PC-3 (cell line): ENCODE measurements at places on chromosomes 2 and 18. TPM values are rescaled to one million over a fixed set of nuclear protein-coding genes. Genes with fewer than 3 reads are reported as not detected.

- DNase-seq, result no peak
These were observed 83.0 kb downstream of the MGAT5 start for GRCh38 chr2:134336921-134337320.

DNA sequence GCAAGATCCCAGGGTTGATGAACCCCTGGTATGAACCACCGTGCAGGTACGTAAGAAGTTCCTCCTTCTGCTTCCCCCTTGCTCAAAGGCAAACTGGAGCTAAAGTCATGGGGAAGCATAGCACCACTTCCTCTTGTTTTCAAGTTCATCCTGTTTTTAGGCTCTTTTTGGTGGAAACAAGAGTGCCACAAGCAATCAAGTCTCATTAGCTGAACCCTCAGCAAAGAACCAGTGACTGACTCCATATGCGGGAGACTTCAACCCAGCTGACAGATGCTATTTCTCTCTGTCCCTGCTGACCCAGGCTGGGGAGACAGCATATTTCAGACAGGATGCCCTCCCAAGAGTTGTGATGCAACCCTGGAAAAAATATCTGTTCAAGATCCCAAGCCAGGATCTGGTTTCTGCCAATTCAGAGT is 47.7 kb downstream of the BCL2 start:
- DNase-seq, result no peak

DNA sequence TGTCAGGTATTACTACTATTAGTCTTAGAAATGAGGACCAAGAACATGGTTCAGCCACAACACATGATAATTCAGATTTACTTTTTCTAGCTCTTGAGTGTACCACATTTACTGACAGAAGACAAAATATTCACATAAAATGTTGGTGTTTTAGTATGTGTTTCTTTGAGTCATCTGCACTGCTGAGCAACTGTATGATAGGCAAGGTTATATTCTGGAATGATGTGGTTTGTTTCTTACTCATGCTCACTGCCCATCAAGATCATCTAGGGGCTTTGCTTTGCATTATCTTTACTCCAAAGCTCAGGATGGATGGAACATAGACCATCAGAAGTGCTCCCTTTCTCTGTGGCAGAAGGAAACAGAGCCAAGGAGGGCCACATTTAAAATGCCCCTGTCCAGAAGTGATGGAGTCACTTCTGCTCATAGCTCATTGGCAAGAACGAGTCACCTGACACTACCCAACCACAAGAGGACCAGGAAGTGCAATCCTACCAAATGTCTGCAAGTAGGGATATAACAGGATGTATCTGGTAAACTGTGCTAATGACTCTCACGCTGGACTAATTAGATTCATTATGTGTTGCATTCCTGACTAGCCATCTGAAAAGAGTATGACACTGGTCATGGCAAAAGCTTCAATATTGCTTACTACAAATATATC is 81.5 kb downstream of the DIS3L2 start:
- no peak for DNase-seq

- peak; percentile 30 for DNase-seq
These were observed 16.9 kb downstream of the C2orf74 start for GRCh38 chr2:61178603-61179545.

DNA sequence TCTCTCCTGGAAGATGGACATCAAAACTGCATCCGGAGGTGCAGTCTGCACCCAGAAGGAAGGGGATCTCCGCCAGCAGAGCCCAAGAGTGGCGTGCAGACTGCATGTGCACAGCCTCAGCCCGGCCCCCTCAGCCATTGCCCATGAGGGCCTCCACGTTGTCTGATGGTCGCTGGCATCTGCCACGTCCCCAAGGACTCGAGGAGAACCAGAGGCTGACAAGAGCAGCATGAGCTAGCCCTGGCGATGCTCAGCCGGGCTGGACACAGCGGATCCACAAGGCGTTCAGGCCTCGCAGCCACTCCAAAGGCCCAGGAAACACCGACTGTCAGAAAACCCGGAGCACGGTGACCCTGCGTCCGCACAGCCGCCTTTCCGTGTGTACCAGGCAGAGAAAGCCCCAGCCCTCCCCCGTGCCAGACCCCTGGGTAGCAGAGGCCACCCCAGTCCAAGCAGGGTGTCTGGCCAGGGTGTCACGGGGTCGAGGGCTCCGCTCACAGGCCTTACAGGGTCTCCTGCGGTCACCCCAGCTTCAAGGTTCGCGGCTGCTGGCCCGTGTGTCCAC is 48.3 kb downstream of the SLC66A2 start:
- no peak for DNase-seq

DNA sequence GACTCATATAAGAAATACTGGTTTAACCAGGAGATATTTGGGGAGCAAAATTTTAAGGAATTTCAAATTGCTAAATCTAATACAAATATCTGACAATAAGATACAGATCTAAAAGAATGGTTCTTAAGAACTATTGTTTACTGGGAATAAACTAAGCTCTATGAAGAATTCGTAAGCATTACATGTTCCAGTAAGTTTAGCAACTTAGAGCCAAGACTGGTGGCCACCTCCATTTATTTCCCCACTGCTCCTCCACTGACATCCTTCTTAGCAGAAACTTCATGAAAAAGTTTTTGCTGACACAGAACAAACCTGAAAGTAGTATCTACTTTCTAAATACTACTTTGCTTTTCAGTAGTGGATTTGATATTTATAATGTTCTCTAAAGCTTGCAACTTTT is 83.0 kb downstream of the ACSL3 start:
- peak; percentile 75 for DNase-seq

- peak; percentile 38 for DNase-seq
These were observed 27.7 kb downstream of the SMAD7 start for GRCh38 chr18:48922801-48923730.

GRCh38 chr2:79114797-79115494 is 5.3 kb upstream of the REG1A start:
- no peak for DNase-seq

DNA sequence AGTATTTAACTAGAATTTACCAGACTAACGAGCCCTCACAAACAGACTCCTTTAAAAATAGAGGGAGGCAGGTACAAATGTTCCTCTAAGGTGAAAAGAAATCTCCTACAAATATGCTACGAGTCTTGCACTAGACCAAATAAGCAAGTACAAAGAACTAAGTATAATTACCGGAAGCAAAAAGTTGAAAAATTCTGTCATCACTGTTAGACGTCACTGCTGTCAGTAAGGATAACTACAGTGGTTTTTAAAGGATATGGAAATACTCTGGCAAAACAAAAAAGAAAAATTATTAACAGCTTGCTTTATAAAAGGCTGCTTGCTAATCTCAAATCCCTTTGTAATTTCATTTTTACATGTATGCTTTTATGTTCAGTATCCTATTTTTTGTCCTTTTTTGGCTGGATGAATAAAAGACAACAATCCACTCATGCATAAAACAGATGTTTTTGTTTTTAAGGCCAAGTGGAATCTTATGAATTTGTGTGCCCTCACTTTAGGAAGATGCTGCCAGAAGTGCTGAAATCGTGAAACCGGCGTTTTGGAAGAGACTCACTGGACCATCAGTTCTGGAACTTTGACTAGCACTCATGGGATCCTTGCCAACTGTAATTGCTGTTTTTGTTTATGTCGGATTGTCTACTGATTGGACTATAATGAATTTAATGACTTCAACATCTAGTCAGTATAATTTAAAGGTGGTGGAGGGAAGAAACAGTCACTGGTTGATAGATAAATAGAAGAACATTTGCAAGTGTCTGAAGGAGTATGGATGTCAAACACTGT is 6.7 kb downstream of the ZNF521 start:
- DNase-seq, result no peak

DNA sequence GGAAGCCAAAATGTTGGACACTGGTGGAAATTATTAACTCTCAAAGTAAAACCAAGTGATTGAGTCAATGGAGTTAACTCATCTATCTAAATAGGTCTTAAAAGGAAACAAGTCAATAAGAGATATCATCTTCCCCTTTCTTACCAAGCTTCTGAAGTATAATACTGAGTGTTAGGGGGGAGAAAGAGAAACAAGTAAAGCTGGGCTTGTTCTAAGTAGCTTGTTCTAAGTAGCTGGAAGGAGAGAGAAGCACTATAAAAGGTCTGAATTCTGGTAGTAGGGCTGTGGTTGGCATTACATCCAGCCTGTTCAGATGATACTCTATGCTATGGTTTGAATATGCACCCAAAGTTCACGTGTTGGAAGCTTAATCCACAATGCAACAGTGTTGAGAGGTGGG is 26.8 kb downstream of the YES1 start:
- DNase-seq, result no peak

- DNase-seq, result no peak
These were observed 66.1 kb upstream of the ZNF397 start for GRCh38 chr18:35174745-35175144.

Gene ATP8B1
- 18.4 and 24.8 TPM in 2 replicates for total RNA-seq

Gene SERPINB11
- not detected in 2 replicates for total RNA-seq
